ENCODE measurements at places on chromosomes 7 and 10.

GRCh38 chr10:133365461-133366129 is 7.6 kb downstream of the ECHS1 start:
- no peak for DNase-seq

- DNase-seq: no peak
Measured at GRCh38 chr7:41367967-41368882, 334.7 kb downstream of the INHBA start.

DNA sequence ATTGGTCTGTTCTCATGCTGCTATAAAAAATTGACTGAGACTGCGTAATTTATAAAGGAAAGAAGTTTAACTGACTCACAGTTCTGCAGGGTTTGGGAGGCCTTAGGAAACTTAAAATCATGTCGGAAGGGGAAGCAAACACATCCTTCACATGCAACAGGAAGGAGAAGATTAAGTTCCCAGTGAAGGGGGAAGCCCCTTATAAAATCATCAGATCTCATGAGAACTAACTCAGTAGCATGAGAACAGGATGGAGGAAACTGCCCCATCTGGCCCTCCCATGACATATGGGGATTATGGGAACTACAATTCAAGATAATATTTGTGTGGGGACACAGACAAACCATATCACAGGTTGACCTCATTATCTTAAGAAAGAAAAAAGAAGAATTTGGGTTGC is 134.5 kb downstream of the PPP1R3A start:
- DNase-seq: no peak

- no peak for DNase-seq
Measured at GRCh38 chr7:158414002-158414401, 173.6 kb downstream of the PTPRN2 start.

- DNase-seq: no peak
Measured at GRCh38 chr10:126731610-126731990, 61.1 kb upstream of the C10orf90 start.

DNA sequence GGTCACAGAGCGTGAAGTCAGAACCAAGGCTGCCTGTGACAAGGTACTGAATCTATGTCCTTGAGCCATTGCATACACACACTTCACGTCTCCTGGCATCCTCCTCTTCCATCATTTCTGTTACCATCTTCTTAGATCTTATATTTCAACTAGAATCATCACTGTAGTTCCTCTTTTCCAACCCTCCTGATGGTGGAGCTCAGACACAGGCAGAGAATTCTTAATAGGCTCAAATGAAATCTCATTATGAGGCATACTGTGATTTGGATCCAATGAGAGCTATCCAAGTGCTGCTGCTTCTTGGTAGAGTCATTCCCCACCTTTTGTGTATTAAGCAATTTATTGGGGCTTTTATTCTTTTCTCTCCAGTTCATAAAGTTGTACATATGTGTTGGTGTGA is 113.2 kb downstream of the CALCR start:
- no peak for DNase-seq

DNA sequence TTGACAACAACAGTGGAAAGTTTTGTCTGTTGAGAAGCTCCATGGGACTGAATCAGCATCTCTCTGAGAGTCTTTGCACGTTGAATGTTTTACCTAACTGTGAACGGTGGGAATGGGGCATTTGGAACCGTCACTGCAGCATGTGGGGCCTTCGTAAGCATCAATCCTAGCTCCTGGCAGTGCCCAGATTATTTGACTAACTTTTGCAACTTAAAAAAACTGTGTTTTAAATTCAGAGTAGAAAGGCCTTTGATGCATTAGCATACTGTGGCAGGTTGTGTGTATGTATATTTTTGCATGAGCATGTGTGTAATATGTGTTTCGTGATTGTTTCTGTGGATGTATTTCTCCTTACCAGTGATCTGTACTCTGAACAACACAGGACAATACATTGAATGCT is 194.5 kb downstream of the TCF7L2 start:
- no peak for DNase-seq

GRCh38 chr7:84384417-84384816 is 189.8 kb upstream of the SEMA3A start:
- no peak for DNase-seq

DNA sequence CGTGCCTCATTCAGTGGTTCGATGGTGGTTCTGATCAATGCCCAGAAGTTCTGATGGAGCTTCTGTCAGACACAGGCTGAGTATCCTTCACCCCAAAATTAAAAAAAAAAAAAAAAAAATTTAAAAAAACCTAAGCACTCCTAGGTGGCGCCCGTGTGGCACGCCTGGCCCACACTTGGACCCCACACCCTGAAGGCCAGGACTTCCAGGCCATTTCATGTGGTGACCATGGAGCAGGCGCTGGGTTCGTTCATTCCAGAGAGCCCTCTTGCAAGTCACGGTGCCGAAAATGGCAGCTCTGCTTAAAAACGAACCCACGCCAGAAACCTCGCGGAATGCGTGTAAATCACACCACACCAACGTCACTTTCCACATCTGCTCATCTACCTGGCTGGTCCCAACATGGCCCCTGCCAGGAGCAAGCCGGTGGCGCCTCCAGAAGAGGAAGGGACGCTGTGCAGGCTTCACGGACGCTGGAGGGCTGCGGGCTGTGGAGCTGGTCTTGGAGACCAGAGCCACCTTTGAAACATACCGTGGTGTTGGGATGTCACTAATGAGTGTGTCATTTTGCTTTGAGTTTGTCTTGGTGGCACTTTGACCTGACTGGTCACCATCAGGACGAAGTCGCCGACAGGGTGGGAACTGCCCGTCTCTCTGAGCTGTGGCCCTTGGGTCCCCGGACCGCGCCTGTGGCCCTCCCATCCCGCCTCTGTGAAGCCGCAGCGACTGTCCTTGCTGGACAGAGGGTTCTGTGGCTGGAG is 46.0 kb upstream of the PRKAR1B start:
- DNase-seq: no peak

GRCh38 chr7:153859239-153859638 is 193.0 kb upstream of the DPP6 start:
- no peak for DNase-seq

GRCh38 chr10:61183967-61184366 is 240.0 kb upstream of the RHOBTB1 start:
- no peak for DNase-seq

DNA sequence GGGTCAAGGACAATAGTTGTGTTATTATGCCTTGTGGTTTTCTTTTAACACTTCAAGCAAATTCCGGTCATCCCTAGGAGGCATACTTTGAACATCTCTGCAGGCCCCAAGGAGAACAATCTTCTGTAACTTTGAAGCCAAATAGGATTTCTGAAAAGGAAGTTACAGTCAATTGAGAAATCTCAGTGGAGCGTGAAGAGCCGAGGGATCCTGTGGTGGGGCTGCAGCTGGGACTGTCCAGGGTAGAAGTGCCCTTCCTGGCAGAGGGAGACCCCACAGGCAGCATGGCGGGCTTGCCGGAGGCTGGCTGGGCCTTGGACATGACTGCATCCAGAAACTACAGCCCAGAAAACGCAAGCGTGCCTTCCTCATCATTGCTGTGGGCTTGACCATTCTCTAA is 179.7 kb downstream of the PTPN20 start:
- no peak for DNase-seq

GRCh38 chr7:96359876-96360275 is 38.0 kb upstream of the SLC25A13 start:
- DNase-seq: no peak

DNA sequence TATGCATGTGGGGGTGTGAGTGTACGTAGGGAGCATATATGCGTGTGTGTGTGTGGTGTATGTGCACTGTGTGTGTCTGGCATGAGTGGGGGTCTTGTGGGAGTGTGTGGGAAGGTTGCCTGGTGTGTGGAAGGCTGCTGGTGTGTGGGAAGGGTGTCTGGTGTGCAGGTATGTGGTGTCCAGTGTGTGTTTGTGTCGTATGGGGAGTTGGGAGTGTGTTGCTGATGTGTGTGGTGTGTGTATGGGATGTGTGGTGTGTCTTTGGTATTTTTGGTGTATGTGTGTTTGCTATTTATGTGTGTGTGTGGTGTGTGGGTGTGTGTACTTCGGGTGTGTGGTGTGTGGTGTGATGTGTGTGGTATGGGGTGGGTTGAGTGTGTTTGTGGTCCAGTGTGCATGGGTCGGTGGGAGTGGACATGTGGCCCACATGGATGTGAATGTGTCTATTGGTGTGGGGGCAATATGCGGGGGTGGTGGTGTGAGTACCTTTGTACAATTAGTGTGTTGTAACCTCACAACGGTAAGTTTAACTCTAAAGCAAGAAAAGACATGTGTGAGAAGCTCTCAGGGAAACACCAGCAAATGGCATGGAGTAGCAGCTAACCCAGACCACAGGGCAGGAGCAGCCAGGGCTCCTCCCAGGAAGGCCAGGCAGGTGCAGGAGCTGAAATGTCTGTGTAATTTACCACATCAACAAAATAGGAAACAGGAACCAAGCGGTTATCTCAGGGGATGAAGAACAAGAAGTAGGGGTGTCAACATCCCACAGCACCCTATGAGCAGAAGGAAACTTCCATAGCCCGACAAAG is 11.9 kb downstream of the ANTXRL start:
- no peak for DNase-seq

DNA sequence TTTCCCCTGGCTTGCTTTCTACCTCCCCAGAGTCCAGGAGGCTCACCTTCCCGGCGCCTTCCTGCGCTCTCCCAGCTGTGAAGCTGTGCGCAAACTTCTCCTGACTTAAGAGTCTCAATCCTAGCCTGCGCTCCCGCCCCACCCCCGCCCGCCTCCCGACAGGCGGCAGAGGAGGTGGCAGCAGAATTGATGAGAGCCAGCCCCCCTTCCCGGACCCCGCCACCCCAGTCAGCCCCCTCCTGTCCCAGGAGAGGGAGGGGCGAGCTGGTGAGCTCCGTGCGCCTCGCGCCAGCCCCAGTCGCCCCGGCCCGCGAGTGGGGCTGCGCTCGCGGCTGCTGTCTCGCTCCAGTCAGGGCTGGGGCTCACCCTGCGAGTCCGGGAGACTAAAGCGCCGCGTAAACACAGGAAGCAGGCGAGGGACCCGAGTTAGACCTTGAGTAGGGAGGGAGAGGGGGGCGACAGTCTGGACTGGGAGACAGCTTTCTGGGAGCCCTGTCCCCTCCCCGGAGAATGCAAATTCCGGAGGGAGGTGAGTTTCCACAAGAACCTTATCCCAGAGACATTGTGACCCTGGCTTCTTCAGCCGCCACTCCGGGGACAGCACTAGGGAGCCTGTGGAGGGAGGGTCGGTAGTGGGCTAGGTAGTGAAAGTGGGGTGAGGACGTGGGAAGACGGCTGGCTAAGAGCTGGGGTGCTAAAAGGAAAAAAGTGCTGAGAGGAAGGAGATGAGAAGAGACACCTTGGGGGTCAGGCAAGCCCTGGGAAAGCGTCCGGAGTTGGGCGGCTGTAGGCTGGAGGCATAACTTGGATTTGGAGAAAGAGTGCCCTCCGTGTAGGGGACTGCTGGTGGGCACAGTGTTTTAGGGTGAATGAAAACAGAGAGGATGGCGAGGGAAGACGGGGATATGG is at the start of gene CALCR:
CALCR (minus strand) TSS at position 79 of the 909 bp plus-strand sequence. CDS start 87,743 bp downstream, outside the sequence.
- DNase-seq: peak; percentile 60

DNA sequence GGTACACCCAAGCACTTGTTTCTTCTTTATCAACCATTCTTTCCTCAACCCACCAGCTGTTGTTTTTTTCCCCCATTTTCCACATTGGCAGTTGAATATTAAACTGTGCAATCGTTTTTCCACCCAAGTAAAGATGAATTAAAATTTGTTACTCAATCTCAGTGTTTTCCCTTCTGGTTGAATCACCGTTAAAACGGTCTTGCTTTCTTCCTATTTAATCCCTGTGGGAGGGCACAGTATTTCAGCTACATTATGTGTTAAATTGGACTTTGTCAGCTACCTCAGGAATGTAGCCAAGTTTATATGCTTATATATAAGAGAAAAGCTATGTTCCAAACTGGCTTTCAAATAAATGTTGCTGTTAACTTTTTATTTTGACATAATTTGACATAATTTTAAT is 19.9 kb downstream of the SLC35G1 start:
- no peak for DNase-seq

DNA sequence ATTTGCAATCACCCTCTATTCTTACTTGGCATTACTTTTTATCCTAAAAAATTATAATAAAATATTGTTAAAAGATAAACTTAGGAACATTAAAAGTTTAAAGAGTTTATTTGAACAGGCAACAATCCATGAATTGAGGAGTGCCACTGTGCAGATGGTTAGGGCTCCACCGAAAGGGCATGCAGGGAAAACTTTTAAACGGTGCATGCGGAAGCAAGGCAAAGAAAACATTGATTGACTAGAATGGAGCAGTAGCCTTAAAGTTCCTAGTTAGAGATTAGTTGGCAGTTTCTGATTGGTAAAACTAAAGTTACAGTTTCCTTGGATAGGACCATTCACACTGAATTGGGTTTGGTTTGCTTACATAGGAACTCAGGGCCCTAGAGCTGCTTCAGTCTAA is 17.3 kb downstream of the CC2D2B start:
- no peak for DNase-seq

GRCh38 chr7:37694208-37695094 is 10.9 kb downstream of the GPR141 start:
- DNase-seq: no peak

- peak; percentile 70 for DNase-seq
Measured at GRCh38 chr10:18400906-18401245, 250.5 kb downstream of the NSUN6 start.

- no peak for DNase-seq
Measured at GRCh38 chr10:16536155-16536554, 14.5 kb upstream of the C1QL3 start.

DNA sequence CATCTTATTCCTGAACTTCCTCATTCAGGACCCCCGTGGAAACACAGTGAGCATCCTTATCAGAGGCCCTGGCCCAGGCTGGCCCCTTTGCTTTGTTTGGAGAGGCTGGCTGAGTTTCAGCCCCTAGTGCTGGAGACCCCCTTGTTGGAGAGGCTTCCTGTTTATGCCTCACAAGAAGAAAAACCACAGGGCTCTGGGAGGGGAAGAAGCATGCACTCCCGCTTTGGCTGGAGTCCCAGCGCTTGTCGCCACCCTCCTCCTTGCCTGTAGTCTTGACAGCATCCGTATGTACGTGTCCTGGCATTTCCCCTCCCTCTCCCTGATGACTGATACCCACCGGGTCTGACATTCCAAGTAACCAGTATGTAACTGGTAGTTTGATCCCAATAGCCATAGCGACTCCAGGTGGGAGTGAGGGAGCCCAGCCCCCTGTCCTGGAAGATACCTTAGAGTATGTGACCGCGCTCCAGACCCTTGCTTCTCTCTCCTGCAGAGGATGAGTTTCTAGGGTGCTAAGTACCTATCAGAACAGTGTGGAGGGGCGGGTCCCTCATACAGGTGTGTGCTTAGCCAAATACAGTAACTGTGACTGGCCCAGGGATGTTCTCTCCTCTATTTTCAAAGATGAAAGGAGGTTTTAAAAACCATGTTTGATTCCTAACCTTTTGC is 6.9 kb upstream of the ATP6V0E2 start:
- no peak for DNase-seq

GRCh38 chr7:81004098-81004497 is 85.2 kb upstream of the SEMA3C start:
- no peak for DNase-seq

DNA sequence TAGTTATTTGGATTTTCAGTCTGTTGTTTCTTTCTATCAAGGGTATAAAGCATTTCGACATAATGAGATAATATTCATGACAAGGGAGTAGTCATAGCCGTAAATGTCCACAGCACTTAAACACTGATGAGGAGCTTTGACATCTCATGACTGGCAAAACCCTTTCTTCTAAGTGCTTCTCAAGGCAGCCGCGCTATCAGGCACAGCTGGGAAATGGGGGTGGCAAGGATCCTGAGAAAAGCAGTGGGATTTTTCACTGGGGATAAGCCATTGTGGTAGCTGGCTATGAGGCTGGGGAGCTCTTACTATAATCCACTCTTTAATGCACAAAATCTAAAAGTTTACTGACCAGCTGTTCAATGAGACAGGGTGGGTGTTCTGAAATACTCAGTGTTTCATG is 493.2 kb upstream of the KLF6 start:
- DNase-seq: no peak
